CD14-positive monocyte (primary cell): ENCODE measurements at places on chromosomes 4 and X.

GRCh38 chrX:132330156-132330729, 111.0 kb upstream of the RAP2C start:
- no peak for DNase-seq

- no peak for DNase-seq
Observed at GRCh38 chr4:13533670-13534343, 10.5 kb downstream of the NKX3-2 start.

GRCh38 chr4:182944484-182945213, 27.5 kb upstream of the DCTD start:
- DNase-seq = no peak

DNA sequence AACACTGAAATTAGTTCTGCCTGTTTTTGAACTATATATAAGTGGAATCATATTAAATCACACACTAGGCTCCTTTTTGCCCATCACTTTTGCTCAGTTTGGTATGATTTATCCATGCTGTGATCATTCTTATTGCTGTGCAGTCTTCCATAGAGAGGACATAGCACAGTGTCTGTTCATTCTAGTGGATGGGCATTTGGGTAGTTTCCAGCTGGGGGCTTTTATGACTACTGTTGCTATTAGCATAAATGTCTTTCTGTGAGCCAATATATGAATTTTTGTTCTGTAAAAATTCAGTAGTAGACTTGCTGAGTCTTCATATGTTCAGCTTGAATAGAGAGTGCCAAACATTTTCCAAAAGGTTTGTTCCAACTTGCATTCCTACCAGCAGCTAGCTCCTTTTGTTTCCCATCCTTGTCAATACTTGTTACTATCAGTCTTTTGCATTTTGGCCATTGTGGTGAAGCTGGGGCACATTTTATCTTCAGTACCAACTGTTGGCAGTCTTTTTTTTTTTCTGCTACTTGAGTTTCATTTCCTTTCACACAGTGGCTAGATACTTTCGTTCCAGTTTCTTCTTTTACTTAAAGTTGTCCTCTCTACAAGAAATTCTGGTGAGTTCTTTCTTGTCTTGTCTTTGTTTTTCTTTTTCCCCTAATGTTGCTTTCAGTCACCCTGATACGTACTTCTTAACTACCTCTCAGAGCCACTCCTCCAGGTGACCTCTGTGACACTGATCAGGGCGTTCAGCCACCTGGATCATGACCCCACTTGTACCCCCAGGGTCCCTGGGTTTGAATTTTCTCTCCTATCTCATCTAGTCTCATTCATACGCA, 87.0 kb downstream of the ANXA3 start:
- no peak for DNase-seq

- no peak for DNase-seq
Observed at GRCh38 chrX:68599256-68600152, 48.0 kb upstream of the STARD8 start.

GRCh38 chrX:39690541-39691415, 407.0 kb downstream of the BCOR start:
- no peak for DNase-seq
